ENCODE measurements at places on chromosomes 6 and 20.

- no peak for DNase-seq
Measured at GRCh38 chr20:64079273-64080012, at the start of gene RGS19. TSS of gene RGS19 (minus strand) at chr20:64079518. CDS start at chr20:64076886, 2,632 bp downstream.

DNA sequence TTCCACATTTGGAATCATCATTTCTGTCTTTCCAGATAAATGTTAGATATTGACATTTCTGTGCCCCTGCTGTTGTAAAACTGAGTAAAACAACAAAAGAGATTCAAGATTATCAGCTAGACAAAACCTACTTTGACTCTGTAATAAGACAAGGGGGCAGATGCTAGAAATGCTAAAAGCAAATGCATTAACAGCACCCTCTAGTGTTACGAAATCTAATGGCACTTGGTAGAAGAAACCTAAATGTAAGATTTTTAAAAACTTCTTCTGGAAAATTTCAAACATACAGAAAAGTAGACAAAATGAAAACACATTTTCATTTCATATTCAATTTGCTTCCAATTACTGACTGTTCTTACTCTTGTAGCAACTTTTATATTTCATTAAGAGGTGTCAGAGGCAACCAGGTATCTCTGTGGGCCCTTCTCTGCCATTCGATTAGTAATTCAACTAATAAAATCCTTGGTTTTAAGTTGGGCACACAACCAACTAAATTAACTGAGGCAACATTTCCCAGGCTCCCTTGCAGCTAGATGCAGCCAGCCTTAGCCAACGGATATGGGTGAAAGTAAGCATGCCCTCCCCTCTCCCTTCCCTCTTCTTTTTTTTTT, 45.0 kb downstream of the SLC23A2 start:
- DNase-seq: no peak

GRCh38 chr20:59013959-59014608, 5.1 kb upstream of the TUBB1 start:
- no peak for DNase-seq

- DNase-seq: no peak
Measured at GRCh38 chr6:112109262-112109661, 21.9 kb downstream of the FAM229B start.
